ENCODE measurements at places on chromosomes 1 and 21.

DNA sequence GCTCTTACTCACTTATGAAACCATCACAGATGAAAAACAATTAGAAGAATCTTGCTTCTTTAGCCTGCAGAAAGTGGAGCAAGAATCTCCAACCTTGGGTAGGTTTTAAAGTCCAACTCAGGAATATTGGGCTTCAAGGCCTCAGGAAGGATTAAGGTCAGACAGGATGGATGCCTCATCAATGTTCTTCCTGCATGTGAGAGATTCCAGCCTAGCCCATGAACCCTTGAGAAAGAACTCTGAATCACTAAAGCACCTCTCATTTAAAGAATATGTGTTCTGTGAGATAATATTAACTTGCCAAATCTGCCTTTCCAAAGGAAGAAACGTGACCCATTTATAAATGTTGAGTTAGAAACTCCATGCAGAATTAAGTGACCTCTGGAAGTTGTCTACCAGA is 345.2 kb upstream of the CAMK1G start:
- no peak overlapping the region for H3K4me3 ChIP-seq
- H3K4me1 ChIP-seq = no peaks in the 10 kb centered on the region

- no peak overlapping the region for H3K4me3 ChIP-seq
- H3K4me1 ChIP-seq = no peaks in the 10 kb centered on the region
- no peak overlapping the region for H3K27ac ChIP-seq
- DNase-seq = no peak
- peaks cover 4% of the 10 kb centered on the region for H3K27me3 ChIP-seq
Measured at GRCh38 chr1:90512441-90512840, 204.7 kb downstream of the BARHL2 start.

- no peaks in the 10 kb centered on the region for H3K36me3 ChIP-seq
- peak overlapping the region; percentile 4 for H3K27ac ChIP-seq
- no peaks in the 10 kb centered on the region for H3K27me3 ChIP-seq
- peak; percentile 62 for DNase-seq
- peaks cover 52% of the 10 kb centered on the region for H3K4me1 ChIP-seq
- no peak overlapping the region for H3K4me3 ChIP-seq
Measured at GRCh38 chr1:211628417-211628816, 47.0 kb downstream of the NEK2 start.

DNA sequence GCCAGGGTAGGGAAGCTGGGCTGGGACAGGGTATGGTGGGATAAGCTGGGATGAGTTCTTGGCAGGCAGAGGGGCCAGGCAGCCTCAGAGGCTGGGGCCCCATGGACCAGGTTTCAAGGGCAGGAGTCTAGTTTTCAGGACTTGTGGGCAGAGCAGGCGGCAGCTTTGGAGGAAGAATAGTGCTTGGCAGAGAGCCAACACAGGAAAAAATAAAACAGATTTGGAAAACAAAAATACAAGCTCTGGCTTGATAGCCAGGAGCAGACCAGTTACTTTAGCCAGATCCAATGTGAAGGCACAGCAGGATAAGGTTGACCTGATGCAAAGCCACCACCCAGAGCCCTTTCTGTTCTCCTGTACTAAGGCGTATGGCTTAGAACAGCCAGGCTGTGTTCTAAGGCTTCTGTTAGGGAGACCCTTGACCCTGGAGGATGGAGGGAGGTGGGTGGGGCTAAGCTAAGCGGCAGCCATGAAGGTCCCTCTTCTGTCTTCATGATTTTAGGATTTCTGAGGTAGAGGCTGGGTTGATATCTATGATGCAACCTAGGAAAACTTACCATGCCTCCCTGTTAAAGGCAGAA is 5.5 kb downstream of the TRAF5 start:
- H3K27me3 ChIP-seq = no peaks in the 10 kb centered on the region
- H3K36me3 ChIP-seq = peaks cover under 1% of the 10 kb centered on the region
- H3K4me1 ChIP-seq = no peaks in the 10 kb centered on the region
- H3K4me3 ChIP-seq = no peak overlapping the region
- H3K27ac ChIP-seq = no peak overlapping the region

DNA sequence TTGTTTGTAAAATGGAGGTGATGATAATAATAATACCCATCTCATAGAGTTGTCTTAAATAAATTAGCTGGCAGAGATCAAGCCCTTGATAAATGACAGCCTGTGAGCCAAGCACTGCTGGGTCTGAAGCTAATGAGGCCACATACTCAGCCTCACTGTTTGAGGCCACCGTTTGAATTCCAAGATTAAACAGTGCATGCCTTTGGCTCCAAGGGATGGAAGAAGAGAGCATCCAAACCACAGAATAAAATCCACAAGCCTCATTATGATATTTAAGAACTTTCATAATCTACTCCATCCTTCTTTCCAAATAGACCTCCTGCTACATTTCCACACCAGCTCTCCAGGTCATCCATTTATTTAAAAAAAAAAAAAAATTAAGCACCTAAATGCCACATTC is 29.0 kb downstream of the TGFBR3 start:
- H3K27me3 ChIP-seq = no peaks in the 10 kb centered on the region
- H3K36me3 ChIP-seq = no peaks in the 10 kb centered on the region
- no peak overlapping the region for H3K27ac ChIP-seq
- H3K4me3 ChIP-seq = no peak overlapping the region
- H3K4me1 ChIP-seq = no peaks in the 10 kb centered on the region
- no peak for DNase-seq

DNA sequence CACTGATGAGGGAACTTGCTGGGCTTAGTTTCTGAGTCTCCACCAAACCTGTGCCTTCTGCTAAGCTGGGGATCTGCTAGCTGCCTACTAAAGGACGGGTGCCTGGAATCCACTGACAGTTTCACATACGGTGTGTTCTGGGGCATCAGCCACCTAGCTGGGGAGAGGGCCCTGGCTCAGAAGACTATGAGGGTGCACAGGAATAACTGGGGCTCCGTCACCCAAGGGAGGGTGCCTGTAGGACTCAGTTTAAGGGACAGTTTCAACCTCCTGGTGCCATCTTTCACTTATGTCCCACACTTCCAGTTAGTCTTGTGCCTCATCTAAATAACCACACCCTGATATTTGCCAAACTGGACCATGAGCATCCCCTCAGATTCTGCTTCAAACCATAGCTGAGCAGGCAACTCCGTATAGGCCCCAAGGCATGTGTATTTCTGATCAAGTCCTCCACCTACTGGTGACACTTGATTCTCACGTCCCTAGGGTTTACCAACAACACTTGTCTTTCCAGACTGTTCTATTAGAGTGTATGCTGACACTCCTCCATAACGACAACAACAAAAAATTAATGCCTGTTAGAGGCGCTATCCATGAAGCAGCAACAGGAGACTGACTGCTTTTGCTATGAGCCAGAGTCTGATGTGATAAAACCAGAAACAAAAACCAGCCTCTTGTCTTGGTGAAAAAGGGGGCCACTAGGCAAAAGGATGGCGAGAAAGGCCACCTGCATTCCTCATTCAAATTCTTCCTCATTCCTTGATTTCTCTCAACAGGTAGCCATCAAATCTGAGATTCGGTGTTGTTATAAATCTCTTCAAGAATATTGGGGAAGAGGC is 55.0 kb upstream of the PAXBP1 start:
- DNase-seq = no peak
- H3K27ac ChIP-seq = no peak overlapping the region
- peaks cover 14% of the 10 kb centered on the region for H3K27me3 ChIP-seq
- no peaks in the 10 kb centered on the region for H3K36me3 ChIP-seq
- no peaks in the 10 kb centered on the region for H3K4me1 ChIP-seq

- H3K4me1 ChIP-seq = 0 out of 2 replicates have a peak, but pooled peaks cover 6% of the 10 kb centered on the region
- no peaks in the 10 kb centered on the region for H3K36me3 ChIP-seq
- DNase-seq = no peak
- H3K27me3 ChIP-seq = peaks cover 18% of the 10 kb centered on the region
Measured at GRCh38 chr1:229410692-229411433, 23.0 kb downstream of the ACTA1 start.

GRCh38 chr1:40435876-40436275 is 14.4 kb upstream of the ZFP69B start:
- DNase-seq = no peak
- H3K27me3 ChIP-seq = no peaks in the 10 kb centered on the region
- no peaks in the 10 kb centered on the region for H3K4me1 ChIP-seq

- no peaks in the 10 kb centered on the region for H3K36me3 ChIP-seq
- H3K4me3 ChIP-seq = no peak overlapping the region
- DNase-seq = no peak
- H3K27ac ChIP-seq = no peak overlapping the region
- H3K4me1 ChIP-seq = peaks cover 20% of the 10 kb centered on the region
- H3K27me3 ChIP-seq = no peaks in the 10 kb centered on the region
Measured at GRCh38 chr1:109357616-109358015, 40.1 kb downstream of the SORT1 start.

- no peaks in the 10 kb centered on the region for H3K27me3 ChIP-seq
- H3K27ac ChIP-seq = no peak overlapping the region
- H3K4me3 ChIP-seq = no peak overlapping the region
- H3K36me3 ChIP-seq = no peaks in the 10 kb centered on the region
- DNase-seq = no peak
- no peaks in the 10 kb centered on the region for H3K4me1 ChIP-seq
Measured at GRCh38 chr1:246280551-246280950, 226.5 kb downstream of the SMYD3 start.

GRCh38 chr1:47972864-47973432 is 24.2 kb downstream of the TRABD2B start:
- H3K36me3 ChIP-seq = no peaks in the 10 kb centered on the region
- no peak overlapping the region for H3K27ac ChIP-seq
- no peak overlapping the region for H3K4me3 ChIP-seq
- DNase-seq = no peak
